ENCODE measurements at places on chromosomes 7 and 10.

DNA sequence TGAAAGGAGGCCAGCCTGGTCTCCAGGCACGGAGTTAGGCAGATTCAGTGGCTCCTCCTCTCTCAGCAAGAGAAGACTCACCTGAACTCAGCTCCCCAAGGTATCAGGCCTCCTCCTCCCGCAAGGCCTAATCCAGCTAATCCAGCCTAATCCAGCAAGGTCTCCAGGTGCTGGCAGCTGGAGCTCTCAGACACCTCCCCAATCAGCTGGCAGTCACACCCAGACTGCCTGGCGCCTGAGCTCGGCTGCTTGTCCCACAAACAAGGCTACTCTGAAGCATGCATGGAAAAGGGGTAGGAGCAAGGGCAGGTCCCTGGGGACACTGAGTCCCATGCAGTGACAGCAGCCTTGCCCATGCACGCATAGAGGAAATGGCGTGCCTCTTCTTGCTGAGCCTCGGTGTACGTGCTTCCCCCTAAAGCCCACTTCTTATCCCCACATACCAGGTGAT is 3.3 kb upstream of the OPN4 start:
- DNase-seq: no peak

DNA sequence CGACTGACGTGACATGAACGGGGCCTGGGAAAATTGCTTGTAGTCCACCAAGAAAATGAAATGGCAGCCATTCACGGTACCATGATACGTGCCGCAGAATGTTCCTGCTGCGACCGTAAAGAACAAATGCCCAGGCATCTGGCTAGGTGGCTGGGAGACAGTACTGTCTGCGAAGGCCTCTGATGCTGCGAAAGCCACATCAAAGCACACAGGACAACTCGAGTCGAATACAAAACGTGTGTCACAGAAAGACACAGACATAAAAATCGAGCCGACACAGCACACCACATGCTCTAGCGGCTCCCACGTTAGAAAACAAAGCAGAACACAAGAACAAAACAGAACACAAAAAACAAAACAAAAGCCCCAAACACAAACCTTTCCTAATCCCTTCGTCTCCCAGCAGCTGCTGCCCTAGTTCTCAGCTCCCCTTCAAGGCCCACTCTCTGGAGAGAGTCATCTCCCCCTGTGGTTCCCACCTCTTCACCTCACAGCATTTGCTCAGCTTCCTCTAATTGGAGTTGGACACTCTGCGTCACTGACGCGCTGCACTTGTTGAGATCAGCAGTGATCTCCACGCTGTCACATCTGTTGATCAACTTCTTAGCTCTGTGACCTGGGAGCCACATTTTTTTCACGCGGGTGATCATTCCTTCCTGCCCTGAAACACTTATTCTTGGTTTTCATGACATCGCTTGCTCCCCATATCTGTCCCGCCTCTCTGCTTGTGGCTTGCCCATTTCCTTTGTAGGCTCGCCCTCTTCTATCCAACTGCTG is 112.2 kb downstream of the CLEC2L start:
- no peak for DNase-seq

- DNase-seq: no peak
These were observed 149.0 kb upstream of the TMEM106B start for GRCh38 chr7:12062062-12062461.

DNA sequence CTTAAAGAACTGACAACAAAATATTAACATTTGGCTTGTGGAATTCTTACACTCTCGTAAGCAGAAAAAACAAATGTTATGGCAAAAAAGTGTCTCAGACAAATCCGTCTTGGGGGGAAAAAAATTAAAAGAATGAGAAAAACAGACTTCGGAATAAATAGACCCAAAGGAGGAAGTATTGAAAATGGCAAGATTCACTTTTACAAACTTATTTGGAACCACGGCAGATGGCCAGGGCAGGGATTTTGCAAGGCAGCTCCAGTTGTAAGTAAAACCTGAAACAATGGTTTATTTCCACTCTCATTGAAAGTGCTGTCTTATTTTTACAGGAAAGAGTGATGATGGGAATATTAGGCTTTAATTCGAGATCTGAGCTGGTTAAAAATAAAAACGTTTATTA is 1.5 kb upstream of the ZNF438 start:
- no peak for DNase-seq

GRCh38 chr7:80147543-80148391 is 13.1 kb downstream of the GNAI1 start:
- no peak for DNase-seq

DNA sequence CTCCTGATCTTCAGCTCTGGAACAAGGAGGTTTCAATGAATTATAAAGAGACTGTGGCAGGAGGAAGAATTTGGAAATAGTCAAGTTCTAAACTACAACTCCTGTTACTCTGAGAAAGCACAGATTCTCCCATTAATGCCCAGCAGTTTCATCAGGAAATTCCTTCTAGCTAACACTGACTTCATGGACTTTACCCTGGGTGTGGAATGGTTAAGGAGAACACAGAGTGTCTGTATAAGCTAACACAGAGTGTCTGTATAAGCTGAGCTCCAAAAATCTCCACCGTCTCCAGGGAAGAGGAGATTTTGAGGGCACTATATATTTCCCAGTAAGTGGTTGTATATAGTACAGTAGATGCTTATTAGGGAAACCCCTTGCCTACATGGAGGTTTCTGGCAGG is 675.5 kb downstream of the XPNPEP1 start:
- DNase-seq: no peak

- no peak for DNase-seq
These were observed 473.7 kb downstream of the ARL4A start for GRCh38 chr7:13161125-13161524.

DNA sequence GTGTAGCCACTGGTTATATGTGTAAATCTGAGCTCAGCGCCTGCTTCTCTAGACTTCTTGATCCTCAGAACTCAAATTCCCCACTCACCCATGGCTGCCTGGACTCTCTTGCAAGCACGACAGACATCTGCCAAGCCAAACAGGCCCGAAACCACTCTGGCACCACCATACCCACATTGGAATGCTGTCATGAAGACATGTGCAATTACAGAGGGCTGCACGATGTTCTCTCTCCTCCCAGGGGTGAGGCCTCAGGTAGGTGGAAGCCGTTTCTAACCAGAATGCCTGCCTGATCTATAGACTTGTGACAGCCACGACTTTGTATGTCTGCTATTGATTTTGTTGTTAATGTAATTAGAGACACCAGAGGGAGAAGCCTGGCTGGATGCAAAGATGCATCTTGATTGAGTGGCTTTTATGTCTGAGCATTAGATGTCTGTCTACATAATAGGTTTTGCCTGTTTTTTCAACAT is 4.0 kb downstream of the BAMBI start:
- DNase-seq: no peak

DNA sequence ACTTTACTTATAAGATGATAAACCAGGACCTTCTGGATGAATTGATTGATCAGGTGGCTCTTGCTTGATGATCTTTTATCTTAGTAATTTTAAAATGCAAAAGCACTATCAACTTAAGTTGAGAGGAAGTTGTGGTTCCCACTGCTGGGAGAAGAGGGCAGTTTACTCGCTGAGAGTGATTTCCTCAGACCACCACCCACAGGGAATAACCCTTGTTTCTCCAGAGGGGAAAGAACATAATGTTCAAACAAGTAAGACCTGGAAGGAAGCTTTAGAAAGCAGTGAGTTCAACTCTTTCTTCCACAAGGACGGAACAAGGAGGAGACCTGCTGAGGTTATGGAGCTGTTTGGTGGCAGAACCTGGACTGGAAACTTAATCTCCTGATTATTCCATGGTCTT is 138.7 kb downstream of the FAM204A start:
- no peak for DNase-seq

DNA sequence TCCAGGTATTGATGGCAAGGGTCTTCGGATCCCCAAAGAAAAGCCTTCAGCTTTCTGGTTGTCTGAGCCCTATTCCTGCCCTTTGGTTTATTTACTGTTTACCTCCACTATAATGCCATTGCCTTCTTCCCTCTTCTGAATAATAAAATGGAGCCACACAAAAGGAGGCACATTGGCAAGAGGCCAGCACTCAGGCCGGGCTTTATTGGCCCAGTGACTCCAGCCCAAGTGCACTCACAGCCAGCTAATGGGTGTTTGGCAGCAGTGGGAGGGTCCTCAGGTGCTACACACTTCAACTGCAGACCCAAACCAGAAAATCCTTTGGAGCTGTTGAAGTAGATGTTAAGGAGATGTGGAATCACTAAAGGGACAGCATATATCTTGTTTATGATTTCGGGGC is 336.0 kb downstream of the PLXNA4 start:
- no peak for DNase-seq

Measured in HFF-Myc (cell line).